ENCODE measurements at places on chromosomes 1 and 21. TPM values are rescaled to one million over a fixed set of nuclear protein-coding genes. Genes with fewer than 3 reads are reported as not detected.

GRCh38 chr1:210598135-210598652 is 269.5 kb downstream of the HHAT start:
- no peaks in the 10 kb centered on the region for H3K36me3 ChIP-seq
- peaks cover 24% of the 10 kb centered on the region for H3K4me1 ChIP-seq
- no peak overlapping the region for H3K4me3 ChIP-seq
- peak; percentile 89 for DNase-seq
- H3K27me3 ChIP-seq = no peaks in the 10 kb centered on the region
- peak overlapping the region; percentile 96 for H3K27ac ChIP-seq

DNA sequence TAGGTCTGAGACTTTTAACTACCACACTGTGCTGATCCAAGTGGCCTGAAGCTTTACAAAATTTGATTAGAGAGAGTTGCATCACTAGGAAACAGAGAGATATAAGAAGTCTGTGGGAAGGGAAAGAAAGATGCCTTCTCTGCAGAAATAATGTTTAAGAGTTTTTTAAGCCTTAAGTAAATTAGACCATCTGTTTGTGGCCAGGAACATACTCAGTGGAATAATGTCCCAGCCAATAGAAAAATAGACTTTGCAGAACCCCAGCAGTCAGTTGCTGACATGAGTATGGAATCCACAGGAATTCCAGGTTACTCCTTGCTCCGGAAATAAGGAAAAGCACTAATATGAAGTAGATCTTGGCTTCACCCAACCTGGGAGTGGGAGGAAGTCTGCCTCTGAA is 144.8 kb downstream of the ST6GALNAC5 start:
- no peak overlapping the region for H3K4me3 ChIP-seq
- no peaks in the 10 kb centered on the region for H3K27me3 ChIP-seq
- no peaks in the 10 kb centered on the region for H3K4me1 ChIP-seq

GRCh38 chr1:152513081-152513480 is 1.2 kb upstream of the CRCT1 start:
- H3K36me3 ChIP-seq = no peaks in the 10 kb centered on the region
- no peak overlapping the region for H3K4me3 ChIP-seq
- H3K27me3 ChIP-seq = peaks cover 56% of the 10 kb centered on the region

The LCE6A gene
- total RNA-seq = not detected

DNA sequence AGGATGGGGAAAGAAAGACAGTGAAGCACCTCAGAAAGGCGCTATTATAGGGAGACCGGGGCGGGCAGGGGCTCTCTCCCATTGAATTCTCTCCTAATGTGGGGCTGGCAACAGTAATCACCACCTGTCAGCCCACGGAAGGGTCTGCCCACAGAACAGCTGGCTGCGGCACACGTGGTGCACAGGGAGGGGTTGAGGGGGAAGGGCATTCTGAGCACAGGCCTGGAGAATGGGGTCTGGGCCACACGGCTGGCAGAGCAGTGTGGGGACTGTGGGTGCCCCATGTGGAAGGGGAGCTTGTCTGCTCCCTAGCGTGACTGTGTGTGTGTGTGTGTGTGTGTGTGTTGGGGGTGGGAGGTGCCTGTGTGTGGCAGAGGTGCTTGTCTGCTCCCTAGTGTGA is 4.1 kb downstream of the OLFML3 start:
- no peak for DNase-seq
- H3K36me3 ChIP-seq = no peaks in the 10 kb centered on the region
- no peak overlapping the region for H3K4me3 ChIP-seq
- no peak overlapping the region for H3K27ac ChIP-seq
- H3K27me3 ChIP-seq = no peaks in the 10 kb centered on the region
- H3K4me1 ChIP-seq = peaks cover 40% of the 10 kb centered on the region

GRCh38 chr1:207186503-207186902 is 82.5 kb downstream of the C4BPA start:
- H3K27me3 ChIP-seq = 0 out of 2 replicates have a peak, but pooled peaks cover 4% of the 10 kb centered on the region
- DNase-seq = no peak
- H3K4me3 ChIP-seq = no peak overlapping the region
- no peaks in the 10 kb centered on the region for H3K4me1 ChIP-seq
- no peaks in the 10 kb centered on the region for H3K36me3 ChIP-seq
- no peak overlapping the region for H3K27ac ChIP-seq

DNA sequence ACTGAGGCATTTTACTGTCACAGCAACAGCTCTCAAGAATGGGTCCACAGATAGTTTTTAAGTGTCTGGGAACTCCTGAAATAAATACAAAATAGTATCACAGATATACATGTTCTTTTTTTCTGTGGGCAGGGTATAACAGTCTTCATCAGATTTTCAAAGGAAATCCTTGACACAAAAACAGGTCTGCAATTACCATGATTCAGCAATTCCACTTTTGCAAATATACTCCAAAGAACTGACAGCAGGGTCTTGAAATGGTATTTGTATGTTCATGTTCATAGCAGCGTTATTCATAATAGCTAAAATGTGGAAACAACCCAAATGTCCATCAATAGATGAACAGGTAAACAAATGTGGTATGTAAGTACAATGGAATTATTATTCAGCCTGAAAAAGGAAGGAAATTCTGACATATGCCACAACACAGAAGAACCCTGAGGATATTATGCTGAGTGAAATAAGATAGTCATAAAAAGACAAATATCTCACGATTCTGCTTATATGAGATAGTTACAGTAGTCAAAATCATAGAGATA is 85.0 kb downstream of the EPS15 start:
- peaks cover 10% of the 10 kb centered on the region for H3K4me1 ChIP-seq
- no peak overlapping the region for H3K27ac ChIP-seq
- peaks cover 20% of the 10 kb centered on the region for H3K36me3 ChIP-seq
- no peaks in the 10 kb centered on the region for H3K27me3 ChIP-seq

- no peak overlapping the region for H3K4me3 ChIP-seq
- H3K27me3 ChIP-seq = no peaks in the 10 kb centered on the region
- no peaks in the 10 kb centered on the region for H3K36me3 ChIP-seq
- no peak overlapping the region for H3K27ac ChIP-seq
- H3K4me1 ChIP-seq = no peaks in the 10 kb centered on the region
Observed at GRCh38 chr1:243493156-243494129, 237.6 kb downstream of the SDCCAG8 start.

DNA sequence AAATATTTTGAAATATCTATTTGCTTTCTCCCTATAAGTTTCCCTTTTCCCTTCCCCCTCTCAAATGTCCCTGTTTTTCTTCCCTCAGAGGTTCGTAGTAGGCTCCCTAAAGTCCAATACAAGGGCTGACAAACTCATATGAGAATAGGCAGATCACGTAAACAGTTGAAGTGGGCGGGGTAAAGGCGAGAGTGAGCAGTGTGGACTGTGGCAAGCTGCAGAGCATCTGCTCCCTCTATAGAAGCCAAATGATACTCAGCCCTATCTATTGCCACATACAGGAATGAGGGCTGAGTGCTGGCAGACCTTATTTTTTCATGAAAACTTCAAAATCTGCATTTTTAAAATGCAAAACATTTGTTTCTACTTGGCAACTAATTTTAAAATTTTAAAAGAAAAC is 26.3 kb downstream of the PRDX6 start:
- H3K36me3 ChIP-seq = no peaks in the 10 kb centered on the region
- no peaks in the 10 kb centered on the region for H3K27me3 ChIP-seq
- H3K4me3 ChIP-seq = no peak overlapping the region
- no peak for DNase-seq
- no peaks in the 10 kb centered on the region for H3K4me1 ChIP-seq

DNA sequence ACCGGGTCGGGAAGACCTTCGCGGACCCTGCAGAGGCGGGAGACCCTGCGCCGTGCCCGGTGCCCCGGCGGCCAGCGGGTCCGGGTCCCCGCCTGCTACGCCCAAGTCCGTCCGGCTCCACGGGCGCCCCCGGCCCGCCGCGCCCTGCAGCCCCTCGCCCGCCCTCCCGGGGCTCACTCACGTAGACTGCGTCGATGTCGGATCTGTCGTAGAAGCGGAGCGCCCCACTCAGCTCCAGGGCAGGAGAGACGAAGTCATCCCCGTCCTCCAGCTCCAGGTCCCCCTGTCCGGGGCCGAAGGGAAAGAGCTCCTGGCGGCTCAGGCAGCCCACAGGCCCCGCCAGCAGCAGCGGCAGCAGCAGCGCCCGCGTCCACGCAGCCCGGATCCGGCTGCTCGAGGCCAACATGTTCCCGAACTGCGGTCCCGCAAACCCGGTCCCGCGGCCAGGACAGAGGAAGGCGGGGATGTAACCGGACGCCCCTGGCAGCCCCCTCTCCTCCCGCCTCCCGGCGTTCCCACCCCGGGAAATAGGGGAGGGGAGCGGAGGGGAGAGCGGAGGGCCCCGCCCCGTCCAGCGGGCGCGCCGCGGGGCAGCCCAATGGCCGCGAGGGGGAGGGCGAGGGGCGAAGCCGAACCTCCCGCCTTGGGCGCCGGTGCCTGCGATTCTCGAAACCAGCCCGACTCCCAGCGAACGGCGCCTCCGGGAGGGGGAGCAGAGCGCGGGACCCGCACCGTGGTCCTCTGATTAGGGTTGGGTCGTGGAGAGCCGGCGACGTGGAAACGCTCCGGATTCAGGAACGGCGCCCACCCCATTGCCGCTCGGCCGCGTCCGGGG is at the start of gene NID1:
NID1 (minus strand) TSS at position 417 of the 835 bp plus-strand sequence; CDS start at position 406, 11 bp downstream.
- peak within 1 kb of the TSS; percentile 66 for H3K4me3 ChIP-seq
- peak within 1 kb of the TSS; percentile 40 for H3K27ac ChIP-seq
- H3K27me3 ChIP-seq = no peaks in the 10 kb centered on the region
- DNase-seq = peak; percentile 75
- peaks cover 3% of the 10 kb centered on the region for H3K36me3 ChIP-seq

DNA sequence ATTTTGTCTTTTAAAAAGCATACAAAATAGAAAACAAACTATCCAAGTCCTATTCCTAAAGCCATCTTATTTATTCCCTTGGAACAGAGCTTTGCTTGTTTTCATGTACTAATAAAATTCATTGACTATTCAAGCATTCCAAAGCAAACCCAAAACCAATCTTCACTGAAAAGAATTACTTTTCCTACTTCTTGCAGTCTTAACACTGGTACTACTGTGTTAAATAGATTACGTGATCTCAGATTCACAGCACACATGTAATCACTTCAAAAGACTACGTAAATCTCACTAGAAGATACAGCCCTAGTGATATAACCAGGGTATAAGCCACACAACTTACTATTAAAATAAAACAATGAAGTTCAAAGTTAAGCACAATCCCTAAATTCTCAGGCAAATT is 39.0 kb downstream of the ZZZ3 start:
- no peak overlapping the region for H3K27ac ChIP-seq
- H3K4me3 ChIP-seq = no peak overlapping the region
- H3K4me1 ChIP-seq = peaks cover 7% of the 10 kb centered on the region
- H3K27me3 ChIP-seq = no peaks in the 10 kb centered on the region
- DNase-seq = no peak

The CLDN14 gene
- not detected for total RNA-seq

The KRTAP11-1 gene
- not detected for total RNA-seq

The TNFSF4 gene
- total RNA-seq = 0.16 TPM

- no peaks in the 10 kb centered on the region for H3K4me1 ChIP-seq
- H3K27me3 ChIP-seq = no peaks in the 10 kb centered on the region
- no peak overlapping the region for H3K27ac ChIP-seq
Observed at GRCh38 chr1:193767886-193768285, 581.5 kb upstream of the B3GALT2 start.

The KAZN gene
- 4.2 TPM for total RNA-seq

DNA sequence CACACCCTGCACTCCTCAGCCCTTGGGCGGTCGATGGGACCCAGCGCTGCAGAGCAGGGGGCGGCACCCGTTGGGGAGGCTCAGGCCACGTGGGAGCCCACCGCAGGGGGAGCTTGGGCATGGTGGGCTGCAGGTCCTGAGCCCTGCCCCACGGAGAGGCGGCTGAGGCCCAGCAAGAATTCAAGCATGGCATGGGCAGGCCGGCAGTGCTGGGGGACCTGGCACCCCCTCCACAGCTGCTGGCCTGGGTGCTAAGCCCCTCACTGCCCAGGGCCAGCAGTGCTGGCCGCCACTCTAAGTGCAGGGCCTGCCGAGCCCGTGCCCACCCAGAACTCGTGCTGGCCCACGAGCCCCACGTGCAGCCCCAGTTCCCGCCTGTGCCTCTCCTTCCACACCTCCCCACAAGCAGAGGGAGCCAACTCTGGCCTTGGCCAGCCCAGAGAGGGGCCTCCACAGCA is 555.0 kb upstream of the ADGRL4 start:
- H3K36me3 ChIP-seq = no peaks in the 10 kb centered on the region
- H3K27me3 ChIP-seq = no peaks in the 10 kb centered on the region
- H3K4me3 ChIP-seq = no peak overlapping the region
- DNase-seq = no peak

- peaks cover 18% of the 10 kb centered on the region for H3K4me1 ChIP-seq
- no peaks in the 10 kb centered on the region for H3K36me3 ChIP-seq
- H3K27me3 ChIP-seq = no peaks in the 10 kb centered on the region
Observed at GRCh38 chr1:87795615-87796337, 467.1 kb downstream of the LMO4 start.

The KRTAP12-2 gene
- not detected for total RNA-seq

DNA sequence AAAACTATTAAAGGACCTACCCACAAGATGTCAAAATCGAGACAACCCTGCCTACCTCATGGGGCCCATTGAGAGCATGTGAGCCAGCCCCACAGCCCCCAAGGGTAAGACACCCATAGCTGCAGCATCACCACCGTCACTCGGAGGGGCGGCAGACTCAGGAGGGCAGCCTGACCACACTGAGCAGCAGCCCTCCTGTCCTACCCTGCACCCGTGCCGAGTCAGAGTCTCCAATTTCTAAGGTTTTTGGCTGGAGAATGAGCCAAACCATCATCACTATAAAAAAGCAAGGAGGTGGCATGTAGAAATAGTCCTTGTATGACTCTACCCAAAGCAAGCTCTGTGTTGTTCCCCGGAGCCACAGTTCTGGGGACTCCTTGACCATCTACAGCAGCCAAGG is 94.7 kb downstream of the SSBP3 start:
- no peaks in the 10 kb centered on the region for H3K27me3 ChIP-seq
- peaks cover 23% of the 10 kb centered on the region for H3K4me1 ChIP-seq
- DNase-seq = no peak
- H3K27ac ChIP-seq = no peak overlapping the region
- H3K36me3 ChIP-seq = no peaks in the 10 kb centered on the region
- no peak overlapping the region for H3K4me3 ChIP-seq

- no peak for DNase-seq
- peaks cover 11% of the 10 kb centered on the region for H3K27me3 ChIP-seq
Observed at GRCh38 chr1:7572654-7573152, 198.4 kb upstream of the VAMP3 start.

The MROH9 gene
- total RNA-seq = not detected

DNA sequence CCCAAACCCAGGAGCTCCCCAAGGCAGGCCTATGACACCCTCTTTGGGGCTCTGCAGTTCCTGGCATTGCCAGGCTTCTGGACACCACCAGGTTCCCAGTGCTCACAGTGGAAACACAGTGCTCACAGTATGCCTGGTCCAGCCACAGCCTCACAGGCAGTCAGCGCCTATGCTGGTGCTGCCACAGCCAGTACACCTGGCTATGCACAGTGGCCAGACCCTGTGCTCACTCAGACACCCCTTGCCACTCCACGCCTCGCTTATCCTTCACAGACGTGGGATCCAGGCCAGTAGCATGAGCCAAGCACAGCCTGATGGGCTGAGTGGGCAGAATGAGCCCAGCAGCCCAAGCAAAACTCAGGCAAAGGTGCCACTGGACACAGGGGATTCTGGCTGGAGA is 579.2 kb upstream of the ADGRL2 start:
- no peak overlapping the region for H3K4me3 ChIP-seq
- no peaks in the 10 kb centered on the region for H3K36me3 ChIP-seq
- DNase-seq = no peak
- H3K4me1 ChIP-seq = no peaks in the 10 kb centered on the region

The SLC9C2 gene
- not detected for total RNA-seq
